NCI-H1417 (cell line): ENCODE measurements at places on chromosomes 4 and X.

GRCh38 chrX:54922547-54922946 lies 1.9 kb downstream of the TRO start:
- DNase-seq: no peak

DNA sequence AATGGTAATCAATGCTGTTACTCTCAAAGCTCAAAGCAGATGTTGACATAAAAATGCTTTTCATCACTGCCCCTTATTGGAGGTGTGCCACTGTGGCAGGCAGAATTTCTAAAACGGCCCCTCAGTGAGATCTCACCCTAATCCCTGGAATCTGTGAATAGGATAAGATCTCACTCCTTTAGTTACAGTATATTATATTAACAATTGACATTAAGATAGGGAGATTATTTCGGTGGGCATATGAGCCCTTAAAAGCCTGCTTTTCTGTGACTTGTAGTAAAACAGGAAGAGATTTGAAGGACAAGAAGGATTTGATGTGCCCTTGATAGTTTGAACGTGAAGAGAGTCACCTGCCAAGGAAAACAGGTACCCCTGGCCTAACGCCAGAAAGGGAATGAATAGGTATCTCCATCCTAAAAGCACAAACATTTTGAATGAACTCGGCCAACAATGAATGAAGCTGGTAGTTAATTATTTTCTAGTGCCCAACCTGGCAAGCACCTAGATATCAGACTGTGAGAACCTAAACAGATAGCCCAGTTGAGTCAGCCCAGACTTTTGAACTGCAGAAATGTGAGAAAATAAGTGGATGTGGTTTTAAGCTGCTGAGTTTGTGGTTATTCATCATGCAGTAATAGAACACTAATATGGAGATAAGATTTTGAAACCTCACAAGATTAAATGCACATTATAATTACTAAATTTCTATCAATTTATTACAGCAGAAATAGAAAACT lies 881.6 kb downstream of the PCDH18 start:
- DNase-seq: peak; percentile 62

- DNase-seq: no peak
These were observed 147.2 kb upstream of the WDFY3 start for GRCh38 chr4:85113706-85114105.

DNA sequence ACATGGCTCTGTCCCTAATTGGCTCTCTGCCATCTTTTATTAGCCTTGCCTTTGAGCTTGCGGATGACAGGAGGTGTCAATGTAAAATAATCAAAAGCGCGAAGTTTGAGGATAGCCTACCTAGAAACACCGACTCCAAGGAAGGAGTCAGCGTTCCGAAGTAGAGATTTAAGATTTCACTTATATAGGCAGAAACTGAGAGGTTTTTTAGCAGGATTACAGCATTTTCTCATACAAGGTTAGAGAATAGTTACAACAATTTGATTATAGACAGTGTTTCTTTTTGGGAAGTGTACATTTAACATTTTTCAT lies 499 bp upstream of the NFXL1 start:
- no peak for DNase-seq

- DNase-seq: peak; percentile 7
These were observed 20.6 kb upstream of the TEC start for GRCh38 chr4:48290146-48290772.

GRCh38 chrX:93985344-93986307 lies 311.6 kb downstream of the FAM133A start:
- DNase-seq: peak; percentile 15

DNA sequence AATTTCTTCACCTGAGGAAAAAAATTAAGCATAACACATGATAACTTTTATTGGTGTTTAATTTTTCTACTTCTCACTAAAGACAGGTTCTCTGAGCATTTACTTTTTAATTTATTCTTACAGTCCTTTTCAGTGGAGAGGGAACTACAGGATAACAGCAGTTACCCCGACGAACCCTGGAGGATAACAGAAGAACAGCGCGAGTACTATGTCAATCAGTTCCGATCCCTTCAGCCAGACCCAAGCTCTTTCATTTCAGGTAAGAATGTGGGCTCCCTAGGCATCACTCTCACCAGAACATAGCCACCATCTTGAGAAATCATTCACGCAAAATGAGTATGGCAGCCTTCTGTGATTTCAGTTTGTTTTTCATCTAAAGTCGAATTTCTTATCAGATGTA lies 100.8 kb downstream of the REPS2 start:
- DNase-seq: no peak

GRCh38 chr4:87101543-87102199 lies 118.7 kb downstream of the KLHL8 start:
- DNase-seq: no peak

DNA sequence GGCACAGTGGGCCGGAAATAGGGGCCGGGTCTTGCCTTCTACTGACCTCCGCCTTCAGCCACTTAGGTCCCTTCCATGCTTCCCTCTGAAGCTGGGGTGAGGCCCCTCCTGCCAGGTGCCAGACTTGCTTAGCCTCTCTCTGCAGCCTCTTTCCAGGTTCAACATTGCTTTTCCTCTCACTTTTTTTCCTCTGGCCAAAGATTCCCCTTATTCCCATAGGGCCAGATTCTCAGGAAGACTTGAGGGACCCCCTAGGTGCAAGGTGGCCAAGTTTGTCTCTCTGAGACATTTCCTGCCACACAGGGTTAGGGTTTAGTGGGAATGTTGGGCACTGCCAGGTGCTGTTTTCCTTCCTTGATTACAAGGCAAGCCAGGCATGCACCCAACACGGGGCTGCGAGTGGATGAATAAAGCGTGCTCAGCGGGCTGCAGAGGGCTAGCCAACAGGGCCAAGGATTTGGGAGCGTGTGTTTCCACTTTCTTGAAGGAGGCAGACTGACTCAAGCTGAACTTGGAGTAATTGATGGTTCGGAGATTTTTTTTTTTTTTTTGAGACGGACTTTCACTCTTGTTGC lies 7.6 kb upstream of the GJB1 start:
- no peak for DNase-seq

GRCh38 chr4:32427566-32427965 lies 1707.4 kb downstream of the PCDH7 start:
- no peak for DNase-seq
